Activated CD4-positive, alpha-beta memory T cell treated with anti-CD3 and anti-CD28 coated beads for 36 hours (primary cell): ENCODE measurements at places on chromosomes 1 and 21. TPM values are rescaled to one million over a fixed set of nuclear protein-coding genes. Genes with fewer than 3 reads are reported as not detected.

GRCh38 chr1:21586846-21587601 is 77.8 kb downstream of the ALPL start:
- DNase-seq, result no peak

INKA2 gene
- total RNA-seq, result 2.3 TPM

CFAP107 gene
- not detected for total RNA-seq

DNA sequence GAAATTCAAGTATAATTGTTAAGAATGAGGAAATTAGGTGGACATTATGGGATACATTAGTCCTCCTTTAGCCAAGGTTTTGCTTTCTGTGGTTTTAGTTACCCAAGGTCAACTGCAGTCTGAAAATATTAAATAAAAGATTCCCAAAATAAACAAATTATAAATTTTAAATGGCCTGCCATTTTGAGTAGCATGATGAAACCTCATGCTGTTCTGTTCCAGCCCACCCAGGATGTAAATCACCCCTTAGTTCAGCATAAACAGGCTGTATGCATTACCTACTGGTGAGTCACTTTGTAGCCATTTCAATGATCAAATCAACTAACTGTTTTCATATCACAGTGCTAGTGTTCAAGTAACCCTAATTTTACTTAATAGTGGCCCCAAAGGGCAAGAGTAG is 132.5 kb upstream of the LYPLAL1 start:
- no peak for DNase-seq

GRCh38 chr21:38958323-38958705 is 152.6 kb downstream of the ETS2 start:
- DNase-seq, result no peak

GRCh38 chr21:23401278-23401677 is 2206.0 kb downstream of the MRPL39 start:
- no peak for DNase-seq

- DNase-seq, result no peak
Observed at GRCh38 chr1:173287785-173288184, 80.7 kb upstream of the TNFSF4 start.

- no peak for DNase-seq
Observed at GRCh38 chr1:85554630-85555327, 25.8 kb upstream of the CCN1 start.

GRCh38 chr1:209844695-209845407 is 17.1 kb downstream of the UTP25 start:
- DNase-seq, result no peak

GRCh38 chr1:97304366-97304765 is 582.8 kb downstream of the PTBP2 start:
- no peak for DNase-seq

- DNase-seq, result no peak
Observed at GRCh38 chr1:118042501-118042900, 113.0 kb downstream of the WDR3 start.

CCDC17 gene
- 1.1 TPM for total RNA-seq

DNA sequence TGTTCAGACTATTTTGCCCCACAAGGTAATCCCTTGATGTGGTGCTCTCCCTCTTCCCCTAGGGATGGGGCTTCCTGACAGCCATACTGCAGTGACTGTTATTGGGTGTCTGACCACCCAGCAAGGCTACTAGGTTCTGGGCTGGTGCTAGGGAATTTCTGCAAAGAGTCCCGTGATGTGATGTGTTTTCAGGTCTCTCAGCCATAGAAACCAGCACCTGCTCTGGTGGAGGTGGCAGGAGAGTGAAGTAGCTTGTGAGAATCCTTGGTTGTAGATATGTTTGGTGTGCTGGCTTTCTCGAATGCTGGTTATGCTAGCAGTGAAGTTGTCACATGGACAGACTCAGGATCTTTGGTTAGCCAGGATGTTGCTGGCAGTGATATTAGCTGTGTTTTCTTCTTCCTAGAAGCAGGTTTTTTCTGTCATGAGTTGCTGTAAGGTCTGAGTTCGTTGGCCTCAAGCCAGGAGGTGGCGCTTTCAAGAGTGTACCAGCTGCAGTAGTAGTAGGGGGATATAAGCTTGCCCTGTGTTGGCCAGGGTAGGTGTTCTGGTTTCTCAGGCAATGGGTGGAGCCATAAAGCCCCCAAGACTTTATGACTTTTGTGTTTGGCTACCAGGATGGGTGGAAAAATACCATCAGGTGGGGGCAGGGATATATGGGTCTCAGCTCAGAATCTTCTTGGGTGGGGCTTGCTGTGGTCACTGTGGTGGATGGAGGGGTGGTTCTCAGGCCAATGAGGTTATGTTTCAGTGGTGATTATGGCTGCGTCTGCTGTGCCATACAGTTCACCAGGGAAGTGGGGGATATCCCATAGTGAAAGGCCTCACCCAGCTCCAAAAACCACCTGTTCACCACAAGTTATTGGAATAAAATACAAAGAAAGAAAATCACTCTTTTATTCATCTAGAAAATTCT is 1112.3 kb downstream of the KCNT2 start:
- no peak for DNase-seq

RGS1 gene
- 27.1 TPM for total RNA-seq

PCBP3 gene
- total RNA-seq, result 5.3 TPM

GRCh38 chr1:42682739-42683531 is 717 bp downstream of the YBX1 start:
- peak; percentile 73 for DNase-seq

GRCh38 chr1:226712742-226713419 is 26.2 kb downstream of the ITPKB start:
- no peak for DNase-seq

- peak; percentile 85 for DNase-seq
Observed at GRCh38 chr21:34807146-34807880, 138.5 kb downstream of the CLIC6 start.

MAP3K6 gene
- total RNA-seq, result 9.7 TPM

GRCh38 chr1:15714406-15715136 is 21.5 kb upstream of the SLC25A34 start:
- no peak for DNase-seq

- no peak for DNase-seq
Observed at GRCh38 chr1:180425952-180426351, 76.4 kb downstream of the ACBD6 start.

HSD3B1 gene
- not detected for total RNA-seq

GRCh38 chr1:56797065-56797685 is 22.0 kb downstream of the FYB2 start:
- no peak for DNase-seq

SLC44A5 gene
- 0.34 TPM for total RNA-seq

- DNase-seq, result no peak
Observed at GRCh38 chr1:175885326-175885725, 141.9 kb upstream of the TNR start.

GRCh38 chr1:1435106-1435903 is at the start of gene VWA1:
Gene VWA1, plus strand, starts transcription at chr1:1435690. Its CDS starts 59 bp downstream, at chr1:1435749.
- peak; percentile 65 for DNase-seq

DNA sequence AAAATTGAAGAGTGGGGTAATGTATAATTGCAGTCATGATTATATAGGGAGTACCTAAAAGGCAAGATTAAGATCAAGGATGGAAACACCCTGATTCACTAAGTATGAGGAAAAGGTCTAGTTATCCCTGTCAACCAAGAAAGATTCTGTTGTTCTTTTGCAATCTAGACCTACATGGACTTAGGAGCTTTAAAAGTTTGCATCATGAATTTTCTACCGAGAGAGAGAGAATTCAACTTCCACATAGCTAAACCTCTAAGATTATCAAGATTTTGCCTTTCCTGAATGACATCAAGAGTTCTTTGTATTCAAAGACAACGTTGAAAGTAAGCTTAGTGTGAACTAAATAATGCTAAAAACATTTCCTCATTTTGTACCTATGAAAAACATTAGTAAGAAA is 78.8 kb upstream of the RBM34 start:
- DNase-seq, result no peak

GRCh38 chr1:169879034-169879840 is 14.5 kb downstream of the SCYL3 start:
- no peak for DNase-seq

DNA sequence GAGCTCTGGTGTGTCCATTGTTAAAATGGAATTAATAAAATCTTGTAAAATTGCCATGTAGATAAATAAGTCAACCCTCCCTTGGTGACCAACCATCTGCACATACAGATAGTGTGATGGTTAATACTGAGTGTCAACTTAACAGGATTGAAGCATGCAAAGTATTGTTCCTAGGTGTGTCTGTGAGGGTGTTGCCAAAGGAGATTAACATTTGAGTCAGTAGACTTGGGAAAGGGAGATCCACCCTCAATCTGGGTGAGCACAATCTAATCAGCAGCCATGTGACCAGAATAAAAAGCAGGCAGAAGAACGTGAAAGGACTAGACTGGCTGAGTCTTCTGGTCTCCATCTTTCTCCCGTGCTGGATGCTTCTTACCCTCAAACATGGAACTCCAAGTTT is 174.8 kb downstream of the LTN1 start:
- no peak for DNase-seq

GRCh38 chr21:34926803-34927467 is 122.2 kb downstream of the RUNX1 start:
- no peak for DNase-seq
